Stimulated activated CD4-positive, alpha-beta T cell treated with anti-CD3 and anti-CD28 coated beads, Interleukin-15, amount 100 ng/mL, for 1 hour (primary cell): ENCODE measurements at places on chromosomes 1 and 21.

GRCh38 chr1:37476460-37477197 lies 2.2 kb downstream of the ZC3H12A start:
- DNase-seq: no peak

DNA sequence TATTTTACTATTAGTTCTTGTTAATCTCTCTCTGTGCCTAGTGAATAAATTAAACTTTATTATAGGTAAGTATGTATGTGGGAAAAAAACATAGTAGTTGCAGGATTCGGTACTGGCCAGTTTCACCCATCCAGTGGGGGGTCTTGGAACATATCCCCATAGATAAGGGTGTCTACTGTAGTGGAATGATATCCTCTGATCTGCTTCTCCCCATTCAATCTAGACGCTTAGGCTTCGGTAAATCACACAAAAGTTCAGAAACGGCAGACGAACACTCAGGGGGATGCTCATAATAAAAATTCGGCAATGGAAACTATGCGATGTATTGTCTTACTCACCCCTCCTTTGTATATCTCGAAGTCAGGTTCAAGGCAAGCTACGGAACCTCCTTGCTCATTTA lies 232.9 kb upstream of the COA6 start:
- DNase-seq: no peak

DNA sequence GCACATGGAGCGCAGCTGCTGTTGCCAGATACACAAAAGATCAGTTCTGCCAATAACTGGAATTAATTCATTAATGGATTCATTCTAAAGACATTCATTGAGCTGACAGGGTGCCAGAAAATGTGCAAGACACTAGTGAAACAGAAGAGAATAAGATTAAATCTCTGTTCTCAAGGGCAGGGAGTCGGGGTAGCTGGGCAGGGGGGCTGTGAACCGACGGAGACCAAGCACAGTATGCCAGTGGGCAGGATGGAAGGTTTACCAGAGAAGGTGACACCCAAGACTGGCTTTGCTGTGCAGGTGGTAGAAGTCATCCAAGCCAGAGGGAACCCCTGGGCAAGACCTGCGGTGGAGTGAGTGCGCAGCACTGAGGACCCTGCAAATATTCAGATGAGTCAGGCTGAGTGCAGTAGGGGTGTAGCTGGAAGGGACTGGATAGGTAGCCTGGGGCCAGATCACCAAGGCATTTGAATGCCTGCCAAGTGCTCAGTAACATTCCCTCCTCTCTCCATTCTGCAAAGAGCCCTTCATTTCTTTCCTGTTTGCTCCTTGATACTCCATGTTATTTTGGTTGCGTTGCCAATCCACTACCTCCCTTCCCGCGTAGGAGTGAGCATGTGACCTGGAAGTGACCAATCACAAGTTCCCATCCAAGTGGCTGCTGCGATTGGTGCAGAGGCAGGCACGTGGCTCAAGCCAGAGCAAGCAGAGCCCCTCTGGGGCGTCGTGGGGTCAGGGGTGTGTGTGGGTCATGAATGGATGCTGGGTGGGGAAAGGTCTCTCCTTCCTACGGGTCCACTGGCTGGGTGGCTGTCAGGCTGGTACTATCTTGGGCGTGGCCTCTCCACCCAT lies 413.1 kb downstream of the PTPRU start:
- no peak for DNase-seq

DNA sequence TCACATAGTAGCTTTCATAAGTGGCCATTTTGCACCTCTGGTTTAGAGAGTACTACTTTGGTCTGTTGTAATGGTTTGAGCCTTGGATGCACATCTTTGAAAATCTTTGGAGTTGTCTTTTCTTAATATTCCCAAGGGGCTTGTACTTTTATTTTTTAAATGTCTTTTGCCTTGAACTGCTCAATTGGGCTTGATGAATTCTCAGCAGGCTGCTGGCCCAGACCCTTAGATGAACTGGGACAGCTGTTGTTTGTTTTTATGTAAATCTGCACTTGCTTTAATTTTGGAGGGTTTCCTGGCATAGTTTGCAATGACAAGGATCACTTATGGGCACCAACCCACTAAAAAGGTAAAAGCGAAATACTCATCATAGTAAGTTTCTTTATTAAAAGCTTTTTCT lies 24.9 kb downstream of the NGF start:
- DNase-seq: no peak
